ENCODE measurements at places on chromosomes 3 and 15.

DNA sequence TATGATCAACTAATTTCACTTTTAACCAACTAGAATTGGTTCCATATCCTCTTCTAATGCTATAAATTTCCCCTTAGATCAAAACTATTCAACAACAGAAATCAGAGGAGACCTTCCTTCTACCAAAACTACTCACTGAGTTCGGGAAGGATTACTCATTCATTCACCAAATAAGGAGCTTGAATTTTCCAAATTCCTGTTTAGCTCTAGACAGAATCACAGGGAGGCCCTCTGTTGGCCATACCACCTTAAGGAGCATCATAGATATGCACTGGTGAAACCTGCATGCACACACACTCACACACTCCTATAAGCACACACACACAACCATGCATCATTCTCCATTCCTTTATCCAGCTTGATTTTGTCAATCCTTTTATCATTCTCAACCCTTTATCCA is 49.0 kb downstream of the SUCLG2 start:
- DNase-seq = no peak

DNA sequence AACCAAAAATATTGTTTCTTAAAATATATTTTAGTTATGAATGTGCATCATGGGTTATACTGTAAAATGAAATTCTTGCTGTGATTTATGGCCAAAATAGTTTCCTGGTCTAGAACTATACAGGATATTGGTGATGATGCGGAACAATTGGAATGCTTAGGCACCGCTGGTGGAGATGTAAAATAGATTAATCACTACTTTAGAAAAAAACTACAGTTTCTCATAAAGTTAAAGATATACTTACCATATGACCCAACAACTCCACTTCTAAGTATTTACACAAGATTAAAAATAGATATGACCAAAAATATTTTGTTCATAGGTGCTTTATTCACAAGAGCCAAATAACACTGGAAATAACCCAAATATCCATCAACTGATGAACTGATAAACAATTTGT is 126.7 kb downstream of the TUSC7 start:
- DNase-seq = no peak

DNA sequence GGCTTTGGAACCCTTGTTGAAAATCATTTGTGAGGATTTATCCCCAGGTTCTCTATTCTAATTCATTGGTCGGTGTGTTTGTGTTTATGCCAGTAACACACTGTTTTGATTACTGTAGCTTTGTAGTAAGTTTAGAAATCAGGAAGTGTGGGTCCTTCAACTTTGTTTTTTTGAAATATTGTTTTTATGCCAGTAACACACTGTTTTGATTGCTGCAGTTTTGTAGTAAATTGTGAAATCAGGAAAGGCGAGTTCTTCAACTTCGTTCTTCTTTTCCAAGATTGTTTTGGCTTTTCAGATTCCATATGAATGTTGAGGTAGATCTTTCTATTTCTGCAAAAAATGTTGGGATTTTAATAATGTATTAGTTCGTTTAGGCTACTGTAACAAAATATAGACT is 314.6 kb downstream of the RPLP1 start:
- no peak for DNase-seq

DNA sequence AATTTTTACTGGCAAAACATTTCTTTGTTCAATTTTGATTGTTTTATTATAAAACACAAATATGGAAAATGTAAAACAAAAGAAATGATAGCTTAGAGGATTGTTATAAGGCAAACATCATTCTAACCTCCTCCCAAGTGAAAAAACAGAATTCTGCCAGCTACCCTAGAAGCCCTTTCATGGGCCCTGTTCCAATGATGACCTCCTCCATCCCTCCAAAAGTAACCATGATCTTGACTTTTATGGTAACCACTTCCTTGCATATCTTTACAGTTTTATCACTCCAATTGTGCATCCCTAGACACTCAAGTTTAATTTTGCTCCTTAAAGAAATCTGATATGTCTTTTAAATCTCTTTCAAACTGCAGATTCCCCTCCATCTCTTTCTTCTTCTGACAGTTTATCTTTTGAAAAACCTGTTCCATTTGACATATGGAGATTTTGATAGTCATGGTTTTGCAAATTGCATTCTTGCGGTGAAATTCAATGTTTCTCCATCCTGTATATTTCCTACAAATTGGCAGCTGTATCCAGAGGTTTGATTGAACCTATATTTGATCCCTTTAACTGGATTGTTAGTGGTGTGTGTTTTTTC is 27.0 kb upstream of the TNFAIP8L3 start:
- DNase-seq = no peak

GRCh38 chr3:34396956-34397355 is 598.5 kb downstream of the PDCD6IP start:
- DNase-seq = no peak

DNA sequence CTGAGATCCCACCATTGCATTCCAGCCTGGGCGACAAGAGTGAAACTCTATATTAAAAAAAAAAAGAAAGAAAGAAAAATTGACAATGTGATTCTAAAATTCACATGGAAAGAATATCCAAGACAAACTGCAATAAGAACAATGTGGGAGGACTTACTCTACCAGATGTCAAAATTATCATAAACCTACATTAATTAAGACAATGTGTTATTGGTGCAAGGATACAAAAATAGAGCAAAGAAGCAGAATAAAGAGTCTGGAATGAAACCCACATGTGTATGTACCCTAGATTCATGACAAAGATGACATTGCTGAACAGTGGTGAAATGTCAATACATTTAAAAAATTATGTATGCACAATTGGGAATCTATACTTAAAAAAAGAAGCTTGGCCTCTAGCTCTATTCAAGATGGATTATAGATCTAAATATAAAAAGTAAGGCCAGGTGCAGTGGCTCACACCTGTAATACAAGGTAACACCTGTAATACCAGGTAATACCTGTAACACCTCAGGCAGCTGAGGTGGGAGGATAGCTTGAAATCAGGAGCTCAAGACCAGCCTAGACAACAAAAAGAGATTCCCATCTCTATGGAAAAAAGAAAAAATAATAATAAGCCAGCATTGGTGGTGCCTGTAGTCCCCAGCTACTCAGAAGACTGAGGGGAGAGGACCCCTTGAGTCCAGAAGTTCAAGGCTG is 45.7 kb downstream of the ZBTB11 start:
- no peak for DNase-seq

DNA sequence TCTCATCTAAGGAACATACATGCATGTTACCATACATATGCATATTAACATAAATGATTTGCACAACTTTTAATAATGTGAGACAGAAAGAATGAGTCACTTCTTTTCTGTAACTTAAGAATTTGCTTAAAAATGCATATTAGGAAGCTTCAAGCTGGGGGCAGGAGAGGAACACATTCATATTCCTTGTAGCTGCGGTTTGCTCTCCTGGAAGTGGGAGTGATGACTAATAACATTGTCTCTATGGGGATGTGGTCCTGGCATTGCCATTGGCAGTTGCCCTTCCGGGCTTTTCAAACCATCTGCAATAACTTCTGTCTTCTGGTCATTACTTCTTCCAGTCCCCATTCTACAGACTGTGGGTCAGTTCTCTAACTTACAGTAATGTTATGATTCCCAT is 15.6 kb downstream of the CHST2 start:
- no peak for DNase-seq

DNA sequence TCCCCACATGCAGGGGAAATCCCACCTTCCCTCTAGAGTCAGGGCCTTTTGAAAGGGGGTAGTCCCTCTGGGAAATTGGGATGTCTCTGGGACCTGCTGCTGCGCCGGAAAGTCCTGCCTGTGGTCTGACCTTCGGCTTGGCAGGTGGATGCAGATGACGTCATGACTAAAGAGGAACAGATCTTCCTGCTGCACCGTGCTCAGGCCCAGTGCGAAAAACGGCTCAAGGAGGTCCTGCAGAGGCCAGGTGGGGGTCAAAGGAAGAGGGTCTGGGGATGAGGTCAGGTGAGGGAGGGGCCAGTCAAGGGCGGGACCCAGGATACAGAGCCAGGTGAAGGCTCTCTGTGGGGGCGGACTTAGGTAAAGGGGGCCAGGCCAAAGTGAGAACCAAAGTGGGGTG is 16.2 kb downstream of the PTH1R start:
- no peak for DNase-seq

- no peak for DNase-seq
Observed at GRCh38 chr3:42729404-42730145, 27.0 kb upstream of the HHATL start.

- peak; percentile 63 for DNase-seq
Observed at GRCh38 chr15:97903971-97904572, 56.4 kb upstream of the ARRDC4 start.

DNA sequence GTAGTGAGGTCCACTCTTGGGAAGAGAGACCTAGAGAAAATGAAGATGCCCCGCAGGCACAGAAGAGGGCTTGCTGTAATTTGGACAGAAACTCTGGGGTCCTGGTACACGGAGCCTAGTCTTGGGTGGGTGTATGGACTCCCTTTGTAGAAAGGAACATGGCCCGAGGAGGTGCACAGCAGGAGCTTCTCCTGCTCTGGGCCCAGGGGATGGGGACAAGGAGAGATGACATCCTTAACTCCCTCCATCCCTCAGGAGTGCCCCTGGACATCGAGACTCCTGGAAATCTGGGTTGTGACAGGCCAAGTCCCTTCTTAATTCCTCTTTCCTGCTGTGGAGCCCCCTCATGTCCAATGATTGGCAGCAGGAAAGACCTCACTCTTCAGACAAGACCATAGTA is 29.9 kb upstream of the ABHD2 start:
- no peak for DNase-seq

DNA sequence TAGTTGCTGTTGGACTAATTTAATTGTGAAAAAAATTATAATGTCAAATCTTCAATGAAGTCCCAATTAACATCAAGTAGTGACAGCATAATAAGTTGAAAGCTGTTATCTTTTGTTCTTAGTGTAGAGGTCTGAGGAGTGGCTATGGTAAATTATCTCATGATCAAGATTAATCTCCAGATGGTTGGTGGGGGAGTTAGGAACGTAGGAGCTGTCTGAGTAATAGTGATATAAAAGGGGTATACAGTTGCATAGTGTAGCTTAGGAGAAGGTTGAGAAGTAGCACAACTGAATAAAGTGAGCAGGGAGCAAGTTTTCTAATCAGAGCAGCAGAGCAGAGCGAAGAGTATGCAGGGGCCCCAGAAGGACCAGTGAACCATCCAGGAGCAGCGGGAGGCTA is 19.5 kb downstream of the TMOD2 start:
- DNase-seq = no peak

DNA sequence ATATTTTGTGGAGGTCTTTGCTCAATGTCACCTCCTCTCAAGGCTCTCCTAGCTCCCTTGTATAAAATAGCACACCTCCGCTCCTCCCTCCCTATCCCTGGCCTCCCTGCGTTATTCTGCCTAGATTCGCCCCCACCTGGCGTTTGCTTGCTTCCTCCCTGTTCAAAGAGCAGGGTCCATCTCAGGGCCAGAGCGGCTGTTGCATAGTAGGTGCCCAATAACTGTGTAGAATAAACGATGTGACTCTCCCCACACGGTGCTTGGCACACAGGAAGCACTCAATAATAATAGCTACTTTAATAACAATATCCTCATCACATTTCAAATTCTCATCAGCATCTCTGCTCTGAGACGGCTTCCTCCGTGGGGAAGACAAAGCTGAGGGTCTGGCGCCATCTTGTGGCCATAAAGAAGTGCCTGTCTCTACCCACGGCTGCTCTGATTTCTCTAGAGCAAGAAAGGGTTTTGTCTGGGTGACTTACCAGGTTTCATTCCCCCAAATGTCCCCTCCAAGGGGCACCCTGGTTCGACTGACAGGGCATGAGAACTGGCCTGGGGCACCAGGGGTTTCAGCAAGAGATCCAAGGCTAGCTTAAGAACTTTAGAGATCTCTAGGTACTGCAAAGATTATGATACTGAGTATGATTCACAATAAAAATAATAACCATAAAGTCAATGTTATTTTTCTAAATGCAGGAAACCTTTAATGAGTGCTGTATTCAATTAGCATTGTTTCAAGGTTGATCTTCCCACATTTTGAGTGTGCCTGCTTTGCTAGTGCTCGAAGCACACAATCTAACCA is 16.1 kb downstream of the CD276 start:
- peak; percentile 88 for DNase-seq

DNA sequence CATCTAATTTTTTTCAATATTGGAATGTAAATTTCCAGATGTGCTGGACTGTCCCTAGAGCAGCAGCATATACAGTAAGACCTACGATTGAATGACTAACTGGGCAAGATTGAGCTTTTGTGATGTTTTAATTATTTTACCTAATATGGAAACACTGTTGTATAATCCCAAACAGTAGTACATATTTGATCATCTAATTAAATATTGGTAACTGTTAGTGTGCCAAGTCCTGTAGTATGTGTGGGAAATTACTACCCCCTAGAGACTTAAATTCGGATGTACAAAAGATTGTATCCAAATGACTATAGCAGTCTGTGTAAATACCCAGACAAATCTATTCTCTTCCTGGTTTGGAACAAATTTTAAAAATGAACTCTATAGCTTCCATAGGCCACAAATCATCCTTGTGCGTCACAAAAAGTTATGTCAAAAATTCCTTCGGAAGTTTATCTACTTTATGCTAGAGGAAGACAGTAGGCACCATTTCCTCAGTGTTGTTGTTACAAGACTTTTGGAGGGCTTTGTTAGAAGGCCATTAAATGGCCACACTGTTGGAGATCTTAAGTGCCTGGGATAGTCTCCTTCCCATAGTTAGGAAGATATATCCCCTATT is 41.6 kb downstream of the NKIRAS1 start:
- DNase-seq = no peak

DNA sequence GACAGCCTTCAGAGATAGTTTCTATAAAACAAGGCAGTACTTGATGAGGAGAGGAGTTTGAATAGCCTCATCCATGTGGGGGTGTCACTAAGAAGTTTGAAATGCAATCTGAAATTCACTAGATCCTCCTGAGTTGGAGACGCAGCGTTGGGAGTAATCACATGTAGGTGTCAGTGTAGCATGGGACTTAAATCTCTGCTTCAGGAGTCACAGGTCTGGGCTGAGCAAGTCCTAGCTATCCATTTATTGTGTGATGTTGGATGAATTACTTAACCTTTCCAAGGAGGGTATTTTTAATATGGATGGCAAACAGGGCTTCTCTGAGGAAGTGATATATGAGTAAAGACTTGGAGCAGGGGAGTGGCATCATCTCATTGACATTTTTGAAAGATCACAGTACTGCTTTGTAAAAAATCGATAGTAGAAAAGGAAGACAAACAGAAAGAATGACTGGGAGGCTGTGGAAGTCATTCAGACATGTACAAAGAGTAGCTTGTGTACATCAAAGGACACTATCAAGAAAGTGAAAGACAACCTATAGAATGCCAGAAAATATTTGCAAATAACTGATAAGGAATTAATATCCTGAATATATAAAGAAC is 17.1 kb downstream of the CP start:
- DNase-seq = no peak

DNA sequence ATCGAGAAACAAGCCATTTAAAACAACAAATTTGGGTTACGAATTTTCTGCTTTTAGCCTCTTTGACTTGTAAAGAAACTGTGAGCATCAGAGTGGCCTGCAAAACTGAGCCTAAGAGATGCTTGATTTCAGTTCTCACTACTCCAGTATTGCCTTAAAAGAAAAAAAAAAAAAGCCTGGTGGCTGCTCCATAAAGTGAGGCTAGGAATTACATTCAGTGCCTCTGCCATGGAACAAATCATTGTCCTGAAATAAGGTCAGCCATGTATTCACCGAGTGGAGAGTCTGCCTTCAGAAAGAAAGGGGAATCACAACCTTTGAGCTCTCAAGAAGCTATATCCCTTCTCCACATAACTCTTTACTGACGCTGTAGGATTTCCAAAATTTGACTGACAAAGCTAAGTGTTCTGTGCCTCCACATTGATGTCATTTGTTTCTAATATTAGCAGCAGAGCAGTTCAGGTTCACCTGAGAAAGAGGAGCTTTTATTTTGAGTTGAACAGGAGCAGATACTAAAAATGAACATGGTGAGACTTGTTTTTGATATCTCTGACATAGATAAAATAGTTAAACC is 137.3 kb downstream of the SSR3 start:
- DNase-seq = no peak

Measured in muscle of arm (tissue), 14 donors.